ENCODE measurements at places on chromosomes 6 and 20.

GRCh38 chr6:65113581-65113980 lies 593.4 kb downstream of the EYS start:
- DNase-seq = peak; percentile 21

- DNase-seq = no peak
These were observed 592.5 kb upstream of the GJE1 start for GRCh38 chr6:141540207-141540606.

- no peak for DNase-seq
These were observed 15.9 kb upstream of the ZNF133 start for GRCh38 chr20:18272451-18272850.

DNA sequence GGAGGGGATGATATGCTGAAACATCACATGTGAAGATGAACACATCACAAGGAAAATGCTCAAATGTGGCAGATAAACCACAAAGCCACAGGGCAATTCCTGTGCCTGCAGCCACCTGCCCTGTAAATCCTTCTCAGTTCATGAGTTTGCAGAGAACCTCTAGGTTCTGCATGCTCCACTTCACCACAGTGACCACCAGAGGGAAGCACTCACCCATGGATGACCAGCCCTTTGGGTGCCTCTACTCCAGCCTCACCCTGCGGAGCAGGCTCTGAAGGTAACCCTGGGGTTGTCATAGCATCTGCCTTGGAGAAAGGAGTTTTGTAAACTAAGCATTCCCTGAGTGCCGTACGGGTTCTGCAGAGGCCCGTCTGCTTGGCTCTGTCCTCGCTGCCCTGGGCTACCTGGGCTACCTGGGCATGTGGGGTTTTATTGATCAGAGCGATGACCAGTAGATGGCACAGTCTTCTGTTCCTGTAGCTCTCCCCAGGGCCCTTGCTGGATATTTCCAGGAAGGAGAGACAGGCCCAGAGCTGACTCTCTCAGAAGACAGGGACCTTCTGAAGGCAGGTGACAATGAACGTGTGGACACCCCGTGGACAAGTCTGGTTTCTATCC lies 31.7 kb upstream of the CST1 start:
- no peak for DNase-seq

DNA sequence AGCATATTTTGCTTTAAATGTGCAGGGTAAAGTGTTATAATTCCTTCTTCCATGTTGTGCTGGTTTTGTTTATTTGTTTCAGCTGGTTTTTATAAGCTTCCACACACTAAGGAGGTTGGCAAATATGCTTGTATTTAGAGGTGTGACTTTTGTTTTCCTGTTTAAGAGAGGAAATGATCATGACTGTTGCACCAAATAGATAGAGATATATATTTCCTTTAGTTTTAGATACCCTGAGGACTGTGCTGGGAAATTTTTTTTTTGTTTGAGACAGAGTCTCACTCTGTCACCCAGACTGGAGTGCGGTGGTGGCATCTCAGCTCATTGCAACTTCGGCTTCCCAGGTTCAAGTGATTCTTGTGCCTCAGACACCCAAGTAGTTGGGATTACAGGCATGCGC lies 5.8 kb downstream of the TBPL1 start:
- DNase-seq = no peak

DNA sequence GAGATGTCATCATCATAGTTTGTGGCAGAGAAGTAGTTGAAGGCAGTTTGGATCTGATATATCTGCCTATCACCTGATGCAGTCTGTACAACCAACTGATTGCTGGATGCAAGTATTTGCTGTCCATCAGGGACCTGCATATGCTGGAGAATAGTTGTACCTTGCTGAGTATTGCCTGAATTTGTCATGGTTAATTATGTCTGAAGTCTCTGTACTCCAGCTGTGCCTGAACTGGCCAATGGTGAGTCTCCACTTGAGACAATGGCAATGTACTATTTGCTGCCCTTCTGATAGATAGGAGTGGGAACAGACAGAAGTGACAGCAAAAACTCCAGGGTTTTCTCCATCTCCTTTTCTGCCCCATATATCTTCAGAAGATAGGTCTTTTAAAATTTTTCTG lies 531.5 kb downstream of the EPHA7 start:
- DNase-seq = no peak

GRCh38 chr6:130183271-130184222 lies 39.2 kb downstream of the SAMD3 start:
- no peak for DNase-seq

GRCh38 chr6:97361286-97361685 lies 78.3 kb upstream of the MMS22L start:
- no peak for DNase-seq

- DNase-seq = peak; percentile 76
These were observed 54.9 kb upstream of the NT5E start for GRCh38 chr6:85394853-85395538.

DNA sequence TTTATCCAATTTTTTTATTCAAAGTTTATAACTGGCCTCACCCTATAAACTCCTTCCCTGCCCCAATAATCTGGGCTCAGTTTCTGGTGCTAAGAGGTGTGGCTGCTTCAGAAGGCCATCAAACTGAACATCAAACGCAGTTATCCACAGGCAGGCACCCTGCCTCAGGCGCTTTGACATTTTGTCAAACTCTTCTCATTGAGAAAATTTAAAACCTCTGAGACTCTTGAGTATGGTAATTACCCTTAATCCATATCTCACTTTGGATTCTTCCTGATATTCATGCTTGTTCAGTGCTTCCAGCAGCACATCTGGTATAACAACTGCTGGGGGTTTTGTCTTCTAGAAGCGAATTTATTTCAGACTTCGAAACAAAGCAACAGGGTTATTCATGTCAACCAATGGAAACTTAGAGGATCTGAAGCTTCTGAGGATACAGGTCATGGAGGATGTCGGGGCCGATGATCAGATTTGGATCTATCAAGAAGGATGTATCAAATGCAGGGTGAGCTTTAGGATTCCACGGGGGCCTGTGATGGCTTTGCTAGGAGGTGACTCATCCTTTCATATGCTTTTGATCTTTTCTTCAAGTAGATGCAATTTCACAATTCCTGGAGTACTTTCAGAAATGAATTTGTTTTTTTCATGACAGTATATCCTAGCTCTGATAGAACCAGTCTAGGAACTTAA lies 68.2 kb downstream of the RTN4IP1 start:
- no peak for DNase-seq

DNA sequence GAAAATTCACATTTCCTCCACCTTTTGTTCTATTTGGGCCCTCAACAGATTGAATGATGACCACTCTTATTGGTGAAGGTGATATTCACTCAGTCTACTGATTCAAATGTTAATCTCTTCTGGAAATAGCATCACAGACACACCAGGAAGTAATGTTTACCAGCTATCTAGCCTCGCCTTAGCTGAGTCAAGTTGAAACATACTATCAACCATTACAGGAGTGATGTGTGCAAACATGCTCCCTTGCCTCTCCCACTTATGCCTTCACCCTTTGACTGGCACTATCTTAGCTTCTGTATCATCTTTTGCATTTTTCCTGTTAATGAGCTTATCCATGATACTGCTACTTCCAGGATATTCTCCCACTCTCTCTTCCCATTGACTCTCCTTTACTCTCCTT lies 191.9 kb downstream of the CENPW start:
- DNase-seq = no peak

DNA sequence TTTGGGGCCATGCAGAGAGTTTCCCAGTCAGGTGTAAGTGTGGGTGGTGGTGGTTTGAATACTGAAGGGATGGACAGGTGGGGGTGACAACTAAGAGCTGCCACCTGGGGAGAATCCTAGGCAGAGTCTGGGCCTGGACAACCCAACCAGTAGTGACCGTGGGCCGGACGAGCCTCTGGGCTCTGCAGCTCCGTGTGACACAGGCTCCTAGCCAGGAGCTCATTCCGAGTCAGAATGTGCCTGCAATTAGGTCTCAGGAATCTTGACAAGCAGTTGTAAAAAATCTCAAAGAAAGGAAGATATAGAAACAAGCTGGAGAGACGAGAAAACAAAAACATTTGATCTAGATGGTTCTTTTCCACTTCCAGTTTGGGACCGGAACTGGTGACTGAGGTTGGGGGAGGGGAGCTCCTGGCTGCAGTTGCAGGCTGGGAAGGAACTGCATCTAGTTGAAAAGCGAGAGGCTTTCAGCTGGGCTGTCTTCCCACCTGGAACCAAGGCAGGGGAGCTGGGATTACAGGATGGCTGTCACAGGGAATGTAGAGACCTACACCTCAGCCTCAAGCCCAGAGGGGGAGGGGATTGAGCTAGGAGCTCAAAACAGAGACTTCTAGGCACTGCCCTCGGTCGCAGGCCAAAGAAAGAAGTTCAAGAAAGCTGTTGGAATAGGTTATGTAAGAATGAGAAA lies 156.9 kb downstream of the PAX1 start:
- DNase-seq = peak; percentile 70

GRCh38 chr20:20549704-20550103 lies 162.7 kb downstream of the RALGAPA2 start:
- DNase-seq = no peak

- peak; percentile 78 for DNase-seq
These were observed 4.3 kb downstream of the REV3L start for GRCh38 chr6:111478749-111479148.

DNA sequence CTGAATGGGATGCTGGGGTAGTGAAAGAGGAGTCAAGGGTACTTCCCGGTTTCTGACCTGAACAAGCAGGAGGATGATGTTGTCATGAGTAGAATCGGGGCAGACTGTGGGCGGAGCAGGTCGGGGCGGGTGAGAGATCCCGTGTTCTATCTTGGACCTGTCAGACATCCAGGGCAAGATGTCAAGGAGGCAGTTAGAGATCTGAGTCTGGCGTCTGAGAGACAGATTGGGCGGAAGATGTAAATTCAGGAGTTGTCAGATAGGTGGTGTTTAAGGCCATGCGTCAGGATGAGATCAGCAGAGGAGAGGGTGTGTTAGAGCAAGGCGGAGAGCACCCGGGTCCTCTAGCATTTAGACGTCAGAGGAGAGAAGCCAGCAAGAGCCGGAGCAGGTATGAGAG lies 115.5 kb downstream of the DLGAP4 start:
- DNase-seq = no peak

Measured in muscle of leg (tissue), 16 donors.